ENCODE measurements at places on chromosomes 13 and 19. TPM values are rescaled to one million over a fixed set of nuclear protein-coding genes. Genes with fewer than 3 reads are reported as not detected.

PEG3 gene
- total RNA-seq, result not detected

DNA sequence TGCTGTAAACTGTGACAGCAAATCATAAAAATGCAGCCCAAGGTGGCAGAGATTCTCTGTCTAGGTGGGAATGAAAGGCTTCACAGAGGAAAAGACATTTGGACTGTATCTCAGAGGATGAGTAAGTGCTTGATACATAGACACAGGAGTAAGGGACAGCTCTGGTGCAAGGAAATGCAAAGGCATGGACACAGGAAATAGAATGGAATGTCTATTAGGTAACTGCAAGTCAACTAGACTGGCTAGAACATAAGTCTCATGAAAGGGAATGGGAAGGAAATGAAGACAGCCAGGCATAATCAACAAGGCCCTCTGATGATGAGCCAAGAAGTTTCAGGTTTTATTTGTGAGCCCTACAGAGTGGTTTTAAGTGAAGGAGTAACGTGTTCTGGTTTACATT, 321.7 kb downstream of the SUCLA2 start:
- no peaks in the 10 kb centered on the region for H3K36me3 ChIP-seq
- no peak overlapping the region for H3K4me3 ChIP-seq
- no peak overlapping the region for H3K27ac ChIP-seq
- DNase-seq, result no peak

DNA sequence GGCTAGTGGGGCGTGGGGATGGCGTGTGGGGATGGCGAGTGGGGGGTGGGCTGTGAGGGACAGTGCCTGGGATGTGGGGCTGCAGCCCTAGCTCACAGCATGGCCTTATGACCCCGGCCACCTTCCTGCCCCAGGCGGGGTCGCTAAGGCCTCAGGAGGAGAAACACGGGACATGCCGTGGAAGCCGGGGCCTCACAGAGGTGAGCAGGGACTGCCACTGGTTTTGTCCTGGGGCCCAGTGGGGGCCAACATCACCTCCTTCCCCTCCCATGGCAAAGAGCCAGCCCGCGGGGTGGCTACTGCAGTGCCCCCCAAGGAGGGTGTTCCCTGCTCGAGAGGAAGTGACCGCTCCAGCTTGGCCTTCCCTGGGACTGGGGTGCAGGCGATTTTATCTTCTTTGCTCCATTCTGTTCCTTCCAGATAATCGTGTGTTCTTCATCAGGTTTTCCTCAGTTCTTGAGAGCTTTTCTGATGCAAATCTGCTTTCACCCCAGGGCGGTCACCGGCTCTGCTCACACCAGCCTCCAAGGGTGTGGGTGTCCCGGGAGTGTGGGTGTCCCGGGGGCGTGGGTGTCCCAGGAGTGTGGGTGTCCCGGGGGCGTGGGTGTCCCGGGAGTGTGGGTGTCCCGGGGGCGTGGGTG, 1.2 kb downstream of the F7 start:
- no peak overlapping the region for H3K4me3 ChIP-seq
- H3K36me3 ChIP-seq, result no peaks in the 10 kb centered on the region
- no peak overlapping the region for H3K27ac ChIP-seq
- H3K27me3 ChIP-seq, result peaks cover 3% of the 10 kb centered on the region

- peaks cover 3% of the 10 kb centered on the region for H3K27me3 ChIP-seq
- H3K4me1 ChIP-seq, result peaks cover 4% of the 10 kb centered on the region
- DNase-seq, result no peak
Observed at GRCh38 chr13:27274631-27275030, 4.0 kb downstream of the RASL11A start.

- H3K27ac ChIP-seq, result no peak overlapping the region
- H3K4me1 ChIP-seq, result peaks cover 17% of the 10 kb centered on the region
- H3K36me3 ChIP-seq, result no peaks in the 10 kb centered on the region
- H3K27me3 ChIP-seq, result no peaks in the 10 kb centered on the region
Observed at GRCh38 chr13:23718996-23719395, 148.8 kb downstream of the TNFRSF19 start.
